Activated CD8-positive, alpha-beta T cell treated with anti-CD3 and anti-CD28 coated beads, Interleukin-2, amount 10 ng/mL, durations not matched to agents 7 days and 5 days (primary cell): ENCODE measurements at places on chromosomes 2 and 18. TPM values are rescaled to one million over a fixed set of nuclear protein-coding genes. Genes with fewer than 3 reads are reported as not detected.
A peak's percentile ranks its signal among the peaks of the same experiment; 100 is the strongest.

DNA sequence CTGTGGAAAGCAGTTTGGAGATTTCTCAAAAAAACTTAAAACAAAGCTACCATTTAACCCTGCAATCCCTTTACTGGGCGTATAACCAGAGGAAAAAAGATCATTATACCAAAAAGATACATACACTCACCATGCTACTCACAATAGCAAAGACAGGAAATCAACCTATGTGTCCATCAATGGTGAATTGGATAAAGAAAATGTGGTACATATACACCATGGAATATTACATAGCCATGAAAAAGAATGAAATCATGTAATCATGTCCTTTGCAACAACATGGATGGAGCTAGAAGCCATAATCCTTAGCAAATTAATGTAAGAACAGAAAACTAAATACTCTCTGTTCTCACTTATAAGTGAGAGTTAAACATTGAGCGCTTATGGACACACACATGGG is 18.6 kb downstream of the ABCA12 start:
- H3K27me3 ChIP-seq: no peaks in the 10 kb centered on the region
- H3K4me1 ChIP-seq: no peaks in the 10 kb centered on the region
- H3K36me3 ChIP-seq: no peaks in the 10 kb centered on the region
- no peak overlapping the region for H3K27ac ChIP-seq
- no peak for DNase-seq

- peak; percentile 29 for DNase-seq
- no peaks in the 10 kb centered on the region for H3K27me3 ChIP-seq
- no peak overlapping the region for H3K27ac ChIP-seq
- H3K4me1 ChIP-seq: no peaks in the 10 kb centered on the region
- H3K4me3 ChIP-seq: no peak overlapping the region
Observed at GRCh38 chr2:53422979-53423378, 344.6 kb upstream of the CHAC2 start.

DNA sequence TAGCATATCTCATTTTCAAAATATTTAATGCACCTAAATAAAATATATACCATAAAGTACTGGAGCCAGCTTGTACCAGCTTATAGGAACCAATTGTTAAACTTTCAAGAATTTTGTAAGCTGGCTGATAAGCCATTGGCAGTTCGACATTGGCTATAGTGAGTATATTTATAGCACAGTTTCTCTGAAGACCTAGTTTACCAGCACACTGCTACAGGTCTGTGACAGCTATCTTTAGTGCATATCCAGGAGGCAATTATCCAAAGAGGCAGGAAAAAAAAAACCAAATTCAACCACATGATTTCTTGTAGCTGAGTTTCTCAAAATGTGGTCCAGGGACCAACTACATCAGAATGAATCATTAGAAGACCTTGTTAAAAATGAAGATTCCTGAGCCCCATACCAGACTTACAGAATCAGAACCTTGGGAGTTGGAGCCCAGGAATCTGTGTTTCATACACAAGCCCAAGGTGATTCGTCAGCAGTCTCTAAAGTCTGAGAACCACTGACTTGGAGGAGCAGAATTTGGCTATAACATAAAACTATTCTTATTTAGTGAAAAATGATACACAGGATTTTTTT is 279.0 kb upstream of the NRP2 start:
- H3K4me3 ChIP-seq: no peak overlapping the region
- DNase-seq: no peak
- no peaks in the 10 kb centered on the region for H3K36me3 ChIP-seq
- no peaks in the 10 kb centered on the region for H3K4me1 ChIP-seq

GRCh38 chr2:206220997-206221396 is 53.5 kb upstream of the ZDBF2 start:
- peaks cover 5% of the 10 kb centered on the region for H3K4me1 ChIP-seq
- DNase-seq: no peak
- no peak overlapping the region for H3K4me3 ChIP-seq
- no peaks in the 10 kb centered on the region for H3K36me3 ChIP-seq

- no peak for DNase-seq
- H3K4me3 ChIP-seq: no peak overlapping the region
- H3K27me3 ChIP-seq: peaks cover 3% of the 10 kb centered on the region
- no peak overlapping the region for H3K27ac ChIP-seq
Observed at GRCh38 chr2:238638982-238639628, 208.8 kb upstream of the TWIST2 start.

DNA sequence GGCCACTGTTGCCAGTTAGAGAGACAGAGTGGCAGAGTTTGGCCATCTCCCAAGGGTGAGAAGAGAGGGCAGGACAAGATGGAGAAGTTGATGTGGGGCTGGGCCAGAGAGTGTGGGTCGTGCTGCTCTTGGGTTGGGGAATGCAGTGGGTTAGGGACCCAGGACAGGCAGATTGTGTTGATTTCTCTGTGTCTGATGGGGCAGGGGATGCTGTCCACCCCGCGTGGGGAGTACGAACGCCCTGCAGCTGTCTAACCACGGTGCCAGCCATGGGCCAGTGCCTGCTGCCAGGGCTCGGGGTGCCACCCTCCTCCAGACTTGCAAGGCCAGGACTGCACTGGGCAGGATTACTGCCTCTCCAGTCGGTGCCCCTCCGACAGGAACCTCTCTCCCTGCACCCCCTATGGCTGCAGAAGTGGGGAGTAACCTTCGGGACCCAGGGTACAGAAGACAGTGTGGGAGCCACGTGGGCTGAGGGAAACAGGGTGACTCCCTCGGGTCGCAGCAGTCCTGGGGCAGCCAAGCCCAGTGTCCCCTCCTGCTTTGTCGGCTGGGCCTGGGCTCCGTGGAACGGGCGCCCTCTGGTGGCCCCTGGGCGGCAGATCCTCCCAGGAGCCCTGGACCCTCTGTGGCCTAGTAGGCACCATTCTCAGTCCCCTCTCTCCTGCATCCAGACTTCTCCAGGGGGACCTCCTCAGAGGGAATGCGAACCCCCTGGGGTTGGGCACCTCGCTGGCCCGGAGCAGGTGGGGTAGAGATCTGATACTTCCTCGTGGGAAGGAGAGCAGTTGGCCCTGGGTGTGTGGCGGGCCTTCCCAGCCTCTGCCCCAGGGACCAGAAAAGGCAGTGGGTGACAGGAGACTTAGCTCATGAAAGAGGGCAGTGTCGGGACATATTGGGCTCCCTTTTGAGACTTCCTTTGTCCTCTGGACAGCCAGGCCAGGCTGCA is 2.7 kb downstream of the GPC1 start:
- no peaks in the 10 kb centered on the region for H3K36me3 ChIP-seq
- no peak overlapping the region for H3K4me3 ChIP-seq
- H3K4me1 ChIP-seq: peaks cover 14% of the 10 kb centered on the region
- DNase-seq: peak; percentile 74
- H3K27me3 ChIP-seq: peaks cover 12% of the 10 kb centered on the region

DNA sequence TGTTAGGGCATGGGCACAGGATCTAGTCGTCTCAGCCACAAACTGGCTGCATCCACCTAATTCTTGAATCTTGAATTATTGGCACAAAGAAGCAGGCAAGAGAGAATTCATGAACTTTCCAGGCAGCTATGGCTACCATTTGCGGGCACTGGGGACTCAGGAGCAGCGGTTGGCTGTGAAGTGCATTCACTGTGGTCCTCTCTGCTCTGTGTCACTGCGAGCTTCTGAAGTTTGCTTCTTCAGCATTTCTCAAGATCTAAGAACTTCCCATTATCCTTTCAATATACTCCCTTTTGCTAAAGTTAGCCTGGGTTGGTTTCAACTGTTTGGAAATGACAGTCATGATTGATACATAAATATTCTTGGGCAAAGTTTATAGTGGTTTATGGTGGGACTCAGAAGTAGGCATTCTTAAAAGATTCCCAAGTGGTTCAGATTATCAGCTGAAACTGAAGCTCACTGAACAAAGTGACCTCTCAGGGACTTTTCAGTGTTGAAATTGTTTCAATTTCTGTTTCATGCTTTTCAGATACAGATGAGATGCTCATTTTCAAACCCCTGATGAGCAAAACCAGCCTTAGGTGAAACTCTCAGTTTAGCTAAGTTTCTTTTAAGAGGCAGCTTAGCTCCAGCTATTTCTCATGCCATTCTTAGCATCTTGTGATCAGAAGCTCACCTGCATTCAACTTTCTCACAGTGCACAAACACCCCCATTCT is 1258.3 kb upstream of the GYPC start:
- H3K27me3 ChIP-seq: no peaks in the 10 kb centered on the region
- no peak overlapping the region for H3K27ac ChIP-seq
- no peak for DNase-seq
- H3K4me1 ChIP-seq: no peaks in the 10 kb centered on the region
- H3K36me3 ChIP-seq: no peaks in the 10 kb centered on the region

CYTIP gene
- 227 TPM for total RNA-seq

CHRNG gene
- not detected for total RNA-seq
